ENCODE measurements at places on chromosomes 11 and 22.

- DNase-seq: no peak
Observed at GRCh38 chr11:33778675-33779074, 4.4 kb upstream of the FBXO3 start.

DNA sequence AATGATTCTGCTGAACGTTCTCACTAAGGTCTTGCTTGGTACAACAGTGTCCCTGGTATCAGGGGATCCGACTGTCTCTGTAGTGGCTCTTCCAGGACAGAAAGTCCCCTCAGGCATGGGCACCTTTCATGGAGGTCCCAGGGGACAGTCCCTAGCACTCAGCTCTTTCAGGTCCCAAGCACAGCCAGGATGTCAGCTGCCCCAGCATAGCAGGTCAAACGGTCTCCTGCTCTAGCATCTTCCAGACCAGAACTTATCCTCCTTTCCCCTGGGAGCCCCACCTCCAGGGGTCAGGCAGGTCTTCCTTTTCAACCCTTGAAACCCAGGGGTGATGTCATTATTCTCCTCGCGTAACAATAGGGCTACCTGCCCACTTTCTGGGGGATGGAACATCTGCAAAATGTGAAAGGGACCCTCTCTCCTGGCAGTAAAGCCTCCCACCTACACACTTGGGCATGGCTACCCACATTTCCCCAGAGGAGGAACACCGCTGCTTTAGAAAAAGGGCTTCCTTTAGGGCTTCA is 24.7 kb upstream of the CRYBB3 start:
- DNase-seq: no peak

GRCh38 chr11:58639669-58640068 is 17.2 kb downstream of the CNTF start:
- no peak for DNase-seq

DNA sequence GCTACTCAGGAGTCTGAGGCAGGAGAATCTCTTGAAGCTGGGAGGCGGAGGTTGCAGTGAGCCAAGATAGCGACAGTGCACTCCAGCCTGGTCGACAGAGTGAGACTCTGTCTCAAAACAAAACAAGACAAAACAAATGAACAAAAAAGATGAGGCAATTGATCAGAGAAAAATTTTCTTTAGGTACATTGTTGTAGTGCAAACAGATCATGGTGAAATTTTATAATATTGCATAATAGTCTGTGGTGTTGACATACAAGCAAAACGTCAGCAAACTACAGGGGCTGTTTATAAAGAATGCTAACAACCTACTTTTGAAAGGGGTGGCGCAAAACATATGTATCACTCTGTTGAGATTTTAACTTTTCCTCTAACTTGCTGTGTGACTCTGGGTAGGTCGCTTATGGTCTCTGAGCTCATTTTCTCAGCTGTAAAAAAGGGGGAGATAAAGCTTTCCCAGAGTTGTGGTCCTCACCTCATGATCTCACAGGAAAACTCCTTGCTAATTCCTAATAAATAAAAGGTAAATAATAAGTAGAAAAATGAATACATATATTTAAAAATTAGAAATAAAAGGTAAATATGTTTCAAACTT is 64.8 kb upstream of the NUP160 start:
- DNase-seq: no peak

- DNase-seq: no peak
Observed at GRCh38 chr11:46912526-46913150, 5.7 kb downstream of the LRP4 start.

DNA sequence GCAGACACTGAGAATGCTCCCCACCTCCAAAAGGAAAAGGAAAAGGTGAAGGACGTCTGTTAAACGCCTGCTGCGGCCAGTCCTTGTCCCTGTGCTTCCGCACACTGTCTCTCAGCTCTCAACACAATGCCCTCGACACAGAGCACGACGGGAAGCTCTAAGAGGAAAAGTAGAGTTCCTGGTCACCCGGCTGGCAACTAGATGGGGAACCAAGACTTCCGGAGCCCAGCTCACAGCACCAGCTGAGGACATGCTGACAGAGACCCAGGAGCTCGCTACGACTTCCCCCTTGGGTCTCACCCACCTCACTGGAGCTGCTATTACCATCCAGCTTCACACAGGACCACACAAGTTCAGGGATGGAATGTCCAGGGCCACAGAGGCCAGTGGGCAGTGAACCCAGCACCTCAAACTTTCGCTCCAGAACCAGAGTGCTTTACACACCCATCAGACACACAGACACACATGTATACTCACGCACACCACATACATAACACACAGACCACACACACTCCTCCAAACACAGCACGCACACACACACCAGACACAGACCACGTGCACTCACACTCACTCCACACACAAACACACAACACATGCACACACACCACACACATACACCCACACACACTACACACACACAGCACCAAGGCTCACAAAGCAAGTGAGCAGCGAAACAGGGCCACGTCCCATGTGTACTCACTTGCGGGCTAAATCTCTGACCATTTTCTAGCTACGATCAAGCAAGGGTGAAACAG is 9.6 kb downstream of the SULT4A1 start:
- DNase-seq: no peak
